ENCODE measurements at places on chromosomes 5 and 9. TPM values are rescaled to one million over a fixed set of nuclear protein-coding genes. Genes with fewer than 3 reads are reported as not detected.
A peak's percentile ranks its signal among the peaks of the same experiment; 100 is the strongest.

The PCDHA6 gene
- 0.50 TPM for total RNA-seq

The AJM1 gene
- total RNA-seq: 3.5 TPM

The ENTPD2 gene
- total RNA-seq: 0.62 TPM

The TAS2R1 gene
- not detected for total RNA-seq

- no peaks in the 10 kb centered on the region for H3K36me3 ChIP-seq
- H3K27me3 ChIP-seq: peaks cover 39% of the 10 kb centered on the region
- no peak overlapping the region for H3K27ac ChIP-seq
- DNase-seq: no peak
Measured at GRCh38 chr5:1762883-1763547, 36.6 kb downstream of the MRPL36 start.

DNA sequence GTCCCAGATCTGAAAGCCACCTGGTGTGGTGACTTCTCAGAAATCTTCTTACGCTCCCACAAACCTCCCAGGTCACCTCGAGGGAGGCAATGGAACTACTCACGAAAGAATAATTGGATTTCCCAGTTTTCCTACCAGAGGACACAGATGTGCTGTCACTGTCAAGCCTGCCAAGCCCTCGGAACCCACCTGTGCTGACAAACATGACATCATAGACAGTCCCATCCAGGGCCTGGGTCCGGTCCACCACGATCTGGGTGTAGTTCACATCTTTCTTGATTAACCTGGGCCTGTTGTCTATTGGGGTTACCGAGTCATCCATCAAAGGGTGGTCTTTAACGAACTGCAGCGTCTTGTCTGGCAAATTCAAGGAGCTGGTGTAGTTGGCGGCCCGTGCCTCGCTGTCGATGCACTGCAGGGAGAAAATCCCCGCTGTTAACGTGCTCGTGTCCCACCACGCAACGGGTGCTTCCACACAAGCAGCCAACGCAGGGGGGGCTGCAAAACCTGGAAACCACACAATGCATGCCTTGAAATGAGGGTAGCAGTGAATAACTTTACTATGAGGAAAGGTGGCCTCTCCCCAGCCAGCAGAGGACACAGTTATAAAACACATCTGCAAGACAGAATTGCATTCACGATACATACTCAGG, 69.0 kb downstream of the SECISBP2 start:
- H3K27ac ChIP-seq: peak overlapping the region; percentile 40

DNA sequence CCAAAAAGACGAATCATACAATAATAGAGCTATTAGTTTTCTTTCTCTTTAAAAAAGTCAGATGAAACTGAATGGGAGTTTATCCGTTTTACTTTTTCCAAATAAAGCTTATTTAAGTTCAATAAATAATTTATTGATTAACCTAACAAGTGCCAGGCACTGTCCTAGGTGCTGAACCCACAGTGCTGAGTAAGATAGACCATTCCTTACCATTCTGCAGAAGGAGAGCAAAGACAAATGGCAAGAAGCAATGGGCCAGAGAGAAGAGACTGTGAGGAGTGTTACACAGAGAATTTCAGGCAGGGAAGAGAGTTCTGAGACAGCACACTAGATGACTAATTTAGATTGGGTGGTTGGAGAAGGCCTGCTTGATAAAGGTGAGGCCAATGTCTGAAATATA, 127.2 kb downstream of the AUH start:
- H3K36me3 ChIP-seq: no peaks in the 10 kb centered on the region
- H3K4me1 ChIP-seq: no peaks in the 10 kb centered on the region
- no peak overlapping the region for H3K27ac ChIP-seq
- no peak for DNase-seq
- H3K27me3 ChIP-seq: no peaks in the 10 kb centered on the region

GRCh38 chr5:92956886-92957285, 624.1 kb downstream of the NR2F1-AS1 start:
- H3K27ac ChIP-seq: no peak overlapping the region
- no peak overlapping the region for H3K4me3 ChIP-seq
- no peaks in the 10 kb centered on the region for H3K4me1 ChIP-seq
- H3K27me3 ChIP-seq: no peaks in the 10 kb centered on the region
- no peaks in the 10 kb centered on the region for H3K36me3 ChIP-seq
- DNase-seq: no peak

DNA sequence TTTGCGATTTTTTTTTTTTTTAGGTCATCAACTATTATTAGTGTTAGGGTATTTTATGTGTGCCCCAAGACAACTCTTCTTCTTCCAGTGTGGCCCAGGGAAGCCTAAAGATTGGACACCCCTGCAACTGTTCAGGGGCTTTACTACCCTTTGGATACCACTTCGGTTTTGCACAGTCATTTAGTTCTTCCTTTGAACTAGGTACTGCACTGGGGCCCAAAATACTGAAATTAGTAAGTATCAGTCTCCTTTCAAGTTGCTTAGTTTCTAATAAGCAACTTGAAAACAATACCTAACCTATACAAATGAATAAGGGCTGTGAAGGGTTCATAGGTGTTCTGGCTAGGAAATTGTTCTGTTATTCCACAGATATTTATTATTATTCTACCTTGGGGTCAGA, 45.3 kb downstream of the CWC27 start:
- peaks cover 11% of the 10 kb centered on the region for H3K36me3 ChIP-seq
- no peak overlapping the region for H3K27ac ChIP-seq
- H3K4me3 ChIP-seq: no peak overlapping the region
- peaks cover 8% of the 10 kb centered on the region for H3K4me1 ChIP-seq
- DNase-seq: no peak

DNA sequence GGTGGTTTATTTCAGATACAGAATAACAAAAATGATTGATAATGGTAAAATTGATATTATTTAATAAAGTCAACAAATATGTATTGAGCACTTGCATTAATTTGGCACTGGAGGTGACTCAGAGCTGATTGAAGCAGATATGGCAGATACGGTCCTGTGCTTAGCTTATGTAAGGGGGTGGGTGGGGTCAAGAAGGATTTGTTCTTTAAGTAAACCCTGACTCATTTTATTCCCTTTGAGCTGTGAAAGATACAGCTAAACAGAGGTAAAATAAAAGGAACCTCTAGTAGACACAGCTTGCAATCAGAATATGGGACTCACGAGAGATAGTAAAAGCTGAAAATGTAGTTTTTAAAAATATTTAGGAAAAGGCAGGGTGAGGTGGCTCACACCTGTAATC, 201.3 kb upstream of the CLINT1 start:
- H3K27ac ChIP-seq: no peak overlapping the region
- H3K4me1 ChIP-seq: no peaks in the 10 kb centered on the region
- H3K4me3 ChIP-seq: no peak overlapping the region
- no peaks in the 10 kb centered on the region for H3K36me3 ChIP-seq
- H3K27me3 ChIP-seq: peaks cover 4% of the 10 kb centered on the region

DNA sequence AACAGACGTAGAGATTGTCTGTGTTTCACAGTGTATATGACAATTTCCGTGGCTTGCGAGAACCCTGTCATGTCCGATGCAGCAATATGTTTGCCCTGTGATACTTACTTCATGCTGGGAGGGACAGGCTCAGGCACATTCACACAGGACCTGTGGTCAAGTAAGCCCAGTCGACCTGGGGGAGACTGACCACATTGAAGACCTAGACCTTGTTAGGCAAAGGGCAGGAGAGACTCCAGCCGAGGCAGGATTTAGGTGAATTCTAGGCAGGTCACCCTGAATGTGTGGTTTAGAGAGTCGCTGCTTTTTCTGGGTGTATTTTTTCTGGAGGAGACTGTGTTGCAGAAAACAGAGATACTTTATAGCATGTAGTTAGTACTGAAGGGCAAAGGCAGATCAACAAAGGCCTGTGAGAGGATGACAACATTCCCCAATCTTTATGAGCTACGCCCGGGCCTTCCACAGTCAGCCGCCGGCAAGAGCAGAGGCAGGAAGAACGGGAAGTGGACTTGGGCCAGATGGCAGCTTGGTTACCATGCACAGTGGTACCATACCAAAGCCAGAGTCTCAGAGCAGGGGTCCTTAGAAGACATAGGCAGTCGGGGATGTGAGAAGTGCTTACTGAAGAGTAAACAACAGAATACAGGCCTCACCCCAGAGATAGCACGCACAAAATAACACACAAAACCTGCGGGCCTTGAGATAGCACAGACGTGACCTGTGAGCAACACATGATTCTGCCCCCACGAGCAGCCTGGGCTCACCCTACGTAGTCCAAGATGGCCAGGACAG, 220.7 kb downstream of the CACNA1B start:
- H3K4me3 ChIP-seq: no peak overlapping the region
- H3K36me3 ChIP-seq: no peaks in the 10 kb centered on the region
- no peaks in the 10 kb centered on the region for H3K27me3 ChIP-seq
- no peak overlapping the region for H3K27ac ChIP-seq

- no peak overlapping the region for H3K27ac ChIP-seq
- no peak for DNase-seq
- H3K4me1 ChIP-seq: no peaks in the 10 kb centered on the region
- H3K27me3 ChIP-seq: no peaks in the 10 kb centered on the region
- H3K36me3 ChIP-seq: no peaks in the 10 kb centered on the region
Measured at GRCh38 chr5:110687485-110687884, 39.0 kb downstream of the TMEM232 start.

DNA sequence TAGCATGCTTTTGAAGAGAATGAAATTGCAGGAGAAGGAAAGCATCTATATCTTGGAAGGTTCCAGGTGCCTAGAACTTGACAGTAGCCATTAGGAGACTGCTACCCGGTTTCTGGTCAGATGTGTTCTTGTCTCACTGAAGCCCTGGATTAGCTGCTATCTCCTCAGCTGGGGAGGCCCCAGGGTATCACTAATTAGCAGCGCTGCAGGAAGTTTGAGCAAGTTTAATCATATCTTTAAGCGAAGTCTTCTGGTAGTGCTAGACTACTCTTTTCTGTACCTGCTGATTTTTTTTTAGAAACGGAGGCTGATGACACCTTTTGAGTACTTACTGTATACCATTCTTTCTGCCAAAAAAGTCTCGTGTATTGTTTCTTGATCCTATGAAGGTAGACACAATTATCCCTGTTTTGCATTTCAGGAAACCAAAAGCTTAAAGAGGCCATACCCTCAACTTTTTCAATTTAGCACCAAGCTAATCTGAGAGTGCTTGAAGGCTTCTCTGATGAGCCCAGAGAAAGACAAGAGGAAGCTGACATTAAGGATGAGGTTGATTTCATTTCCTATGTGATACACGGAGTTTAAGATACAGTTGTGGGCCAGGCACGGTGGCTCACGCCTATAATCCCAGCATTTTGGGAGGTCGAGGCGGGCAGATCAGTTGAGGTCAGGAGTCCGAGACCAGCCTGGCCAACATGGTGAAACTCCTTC, 201.3 kb downstream of the ARHGAP26 start:
- no peaks in the 10 kb centered on the region for H3K27me3 ChIP-seq
- H3K4me3 ChIP-seq: no peak overlapping the region
- H3K27ac ChIP-seq: no peak overlapping the region
- DNase-seq: no peak
- no peaks in the 10 kb centered on the region for H3K36me3 ChIP-seq
